ENCODE measurements at places on chromosomes 4 and X. TPM values are rescaled to one million over a fixed set of nuclear protein-coding genes. Genes with fewer than 3 reads are reported as not detected.

The NSG1 gene
- total RNA-seq, result 2.4 TPM

DNA sequence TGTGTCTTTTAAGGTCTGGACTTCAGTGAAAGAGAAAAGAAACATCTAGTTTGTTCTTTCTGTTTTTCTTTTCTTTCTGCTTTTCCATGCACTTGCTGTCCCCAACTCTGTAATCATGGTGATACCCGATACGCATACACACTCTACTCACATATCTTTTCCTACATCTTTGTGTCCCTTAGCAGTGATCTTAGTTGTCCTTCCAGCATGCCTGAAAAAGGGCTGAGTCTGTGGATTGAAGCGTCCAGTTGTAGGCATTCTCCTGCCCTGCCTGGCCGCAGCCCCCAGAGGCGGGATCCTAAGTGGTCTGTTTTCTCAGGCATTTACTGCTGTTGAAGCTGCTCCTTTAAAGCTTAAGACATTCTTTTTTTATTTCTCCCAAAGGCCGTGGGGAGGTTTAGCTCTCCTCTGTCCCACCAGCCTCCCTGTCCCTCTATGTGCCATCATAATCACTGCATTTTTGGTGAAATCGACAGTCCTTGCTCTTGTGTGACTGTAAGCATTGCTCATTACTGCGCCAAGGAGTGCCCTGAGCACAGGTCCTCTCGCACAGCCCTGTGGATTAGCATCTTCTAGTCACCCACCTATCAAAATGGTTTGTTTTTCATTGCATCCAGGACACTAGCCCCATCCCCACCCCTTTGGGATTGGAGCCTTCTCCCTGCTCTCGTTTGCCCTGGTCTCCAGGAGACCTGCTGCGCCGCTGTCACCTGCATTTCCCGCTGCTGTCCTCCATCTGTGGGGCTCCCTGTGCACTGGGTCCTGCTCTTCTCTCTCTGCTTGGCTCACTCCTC is 4.4 kb downstream of the RGS12 start:
- peaks cover 14% of the 10 kb centered on the region for H3K36me3 ChIP-seq
- DNase-seq, result no peak
- peaks cover 26% of the 10 kb centered on the region for H3K4me1 ChIP-seq
- no peak overlapping the region for H3K4me3 ChIP-seq
- H3K27ac ChIP-seq, result peak overlapping the region; percentile 34
- no peaks in the 10 kb centered on the region for H3K27me3 ChIP-seq

DNA sequence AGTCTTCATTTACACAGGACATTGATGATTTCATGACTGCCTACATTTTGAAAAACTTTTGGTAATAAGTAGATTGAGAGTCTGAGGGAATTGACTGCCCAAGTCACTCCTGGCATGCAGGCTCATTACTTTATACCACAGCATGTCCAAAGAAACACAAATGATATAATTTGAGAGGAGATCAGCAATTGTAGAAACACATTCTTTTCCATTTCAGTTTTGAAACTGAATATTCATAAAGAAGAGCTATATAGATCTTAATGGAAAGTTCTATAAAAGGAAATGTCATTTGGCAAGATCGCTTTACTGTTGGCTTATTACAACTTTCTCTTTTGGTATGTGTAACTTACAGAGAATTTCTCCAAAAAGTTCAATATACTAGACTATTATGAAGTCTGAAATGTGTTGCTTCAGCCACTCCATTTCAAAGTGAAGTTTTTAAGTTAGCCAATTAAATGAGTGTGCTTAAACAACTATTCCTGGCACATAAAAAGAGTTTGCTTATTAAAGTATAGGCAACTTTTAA is 158.0 kb downstream of the ARAP2 start:
- H3K4me1 ChIP-seq, result no peaks in the 10 kb centered on the region
- H3K36me3 ChIP-seq, result no peaks in the 10 kb centered on the region
- no peaks in the 10 kb centered on the region for H3K27me3 ChIP-seq
- no peak for DNase-seq
- no peak overlapping the region for H3K4me3 ChIP-seq

- DNase-seq, result no peak
- no peaks in the 10 kb centered on the region for H3K36me3 ChIP-seq
- no peak overlapping the region for H3K4me3 ChIP-seq
- H3K27ac ChIP-seq, result no peak overlapping the region
Observed at GRCh38 chrX:51281758-51282318, 50.8 kb upstream of the NUDT10 start.

- peaks cover 2% of the 10 kb centered on the region for H3K36me3 ChIP-seq
- H3K4me3 ChIP-seq, result no peak overlapping the region
- no peak for DNase-seq
- H3K4me1 ChIP-seq, result no peaks in the 10 kb centered on the region
- no peaks in the 10 kb centered on the region for H3K27me3 ChIP-seq
- no peak overlapping the region for H3K27ac ChIP-seq
Observed at GRCh38 chrX:150753357-150753756, 60.2 kb downstream of the MTMR1 start.

DNA sequence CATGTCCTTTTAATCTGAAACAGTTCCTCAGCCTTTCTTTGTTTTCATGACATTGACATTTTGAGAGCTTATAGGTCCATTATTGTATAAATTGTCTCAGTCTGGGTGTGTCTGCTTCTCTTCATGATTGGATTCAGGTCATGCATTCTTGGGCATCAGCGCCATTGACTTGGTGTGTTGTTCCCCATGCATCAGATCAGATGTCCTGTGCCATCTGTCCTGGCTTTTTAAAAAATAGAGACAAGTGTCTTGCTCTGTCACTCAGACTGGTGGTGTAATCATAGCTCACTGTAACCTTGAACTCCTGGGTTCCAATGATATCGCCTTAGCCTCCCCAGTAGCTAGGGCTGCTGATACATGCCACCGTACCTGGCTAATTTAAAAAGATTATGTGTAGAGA is 55.7 kb downstream of the TBC1D14 start:
- H3K27ac ChIP-seq, result no peak overlapping the region
- no peaks in the 10 kb centered on the region for H3K4me1 ChIP-seq
- no peak overlapping the region for H3K4me3 ChIP-seq
- no peaks in the 10 kb centered on the region for H3K36me3 ChIP-seq
- no peaks in the 10 kb centered on the region for H3K27me3 ChIP-seq

GRCh38 chr4:31190671-31191070 is 470.5 kb downstream of the PCDH7 start:
- H3K4me1 ChIP-seq, result peaks cover 8% of the 10 kb centered on the region
- no peak overlapping the region for H3K27ac ChIP-seq
- no peak for DNase-seq
- no peaks in the 10 kb centered on the region for H3K27me3 ChIP-seq
- no peak overlapping the region for H3K4me3 ChIP-seq
- H3K36me3 ChIP-seq, result no peaks in the 10 kb centered on the region

Data from lung (tissue), 17 donors.